ENCODE measurements at places on chromosomes 7 and 10.

DNA sequence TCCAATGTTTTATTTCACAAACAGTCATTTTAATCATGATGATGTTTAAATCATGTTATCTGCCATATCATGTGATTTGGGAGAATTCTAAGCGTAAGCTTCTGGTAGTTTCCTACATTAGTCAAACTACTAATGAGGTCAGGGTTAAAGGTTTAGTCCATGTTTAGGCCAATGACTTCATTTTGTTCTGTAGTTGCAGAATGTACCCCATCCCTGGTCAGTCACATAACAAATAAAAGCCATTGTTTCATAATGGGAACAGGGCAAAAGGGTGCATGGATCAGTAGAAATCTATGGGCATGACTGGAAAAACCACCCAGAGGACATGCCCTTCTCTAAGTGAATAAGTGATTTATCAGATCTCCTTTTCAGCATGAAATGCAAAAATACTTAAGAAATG is 138.4 kb upstream of the ABCB5 start:
- DNase-seq = no peak

DNA sequence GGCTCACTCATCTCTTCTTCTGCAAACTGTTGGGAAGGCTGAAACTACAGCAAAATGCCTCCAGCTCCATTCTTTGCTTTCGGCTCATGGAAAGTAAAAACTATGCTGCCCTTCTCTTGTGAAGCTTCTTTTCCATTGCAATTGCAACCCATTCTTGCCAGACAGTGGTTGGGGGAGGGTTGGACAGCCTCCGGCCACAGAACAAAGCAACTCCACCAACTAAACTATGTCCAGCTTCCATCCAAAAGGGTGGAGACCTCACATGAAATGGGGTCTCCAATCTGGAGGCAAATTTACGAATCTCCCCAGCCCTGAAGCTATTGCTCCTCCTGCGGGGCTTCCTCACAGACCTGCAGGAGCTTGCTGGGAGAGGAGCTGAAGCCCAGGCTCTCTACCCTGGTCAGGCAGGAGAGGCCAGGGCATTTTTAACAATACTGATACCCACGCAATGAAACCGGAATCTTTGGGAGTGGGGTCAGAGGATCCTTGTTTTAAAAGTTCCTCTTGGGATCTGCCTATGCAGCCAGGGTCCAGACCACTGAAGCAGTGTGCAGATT is 549 bp downstream of the GPNMB start:
- DNase-seq = no peak

DNA sequence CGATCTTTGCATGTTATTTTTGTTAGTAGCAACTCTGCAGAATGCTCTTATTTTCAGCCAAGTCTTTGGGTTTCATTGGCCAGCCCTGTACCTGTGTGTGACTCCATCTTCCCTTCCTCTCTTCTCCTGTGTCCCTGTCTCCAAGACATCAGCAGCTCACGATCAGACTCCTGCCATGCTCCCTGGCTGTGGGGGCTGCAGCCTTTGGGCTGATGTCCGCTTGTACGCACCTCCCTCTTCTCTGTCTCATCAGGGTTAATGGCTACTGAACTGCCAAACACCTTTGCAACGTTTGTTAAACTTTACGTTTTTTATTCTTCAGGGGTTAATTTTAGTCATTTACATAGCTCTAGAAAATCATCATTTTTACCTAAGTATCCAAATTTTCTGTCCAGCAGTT is 103.5 kb upstream of the RET start:
- DNase-seq = no peak

DNA sequence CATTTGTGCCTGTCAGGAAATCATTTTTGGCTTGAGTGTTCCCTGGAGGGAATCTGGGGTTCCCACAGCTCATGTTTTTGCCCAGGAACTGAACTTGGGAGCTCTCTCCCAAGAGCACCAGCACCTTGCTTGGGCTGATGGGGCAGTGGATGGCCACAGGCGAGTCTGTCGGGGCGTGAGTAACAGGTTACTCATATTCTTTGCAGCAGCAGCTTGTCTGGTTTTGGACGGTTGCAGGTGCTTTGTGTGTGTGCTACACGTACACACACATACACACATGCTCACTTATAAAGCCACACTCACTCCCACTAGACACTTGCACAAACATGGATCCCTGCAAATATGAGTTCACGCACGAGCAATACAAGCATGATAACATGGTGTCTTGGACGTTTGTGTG is 2.9 kb upstream of the PALD1 start:
- no peak for DNase-seq

GRCh38 chr10:17227367-17228090 is 512 bp upstream of the VIM start:
- DNase-seq = no peak

- DNase-seq = no peak
Measured at GRCh38 chr7:98643236-98643985, 26.3 kb downstream of the NPTX2 start.

DNA sequence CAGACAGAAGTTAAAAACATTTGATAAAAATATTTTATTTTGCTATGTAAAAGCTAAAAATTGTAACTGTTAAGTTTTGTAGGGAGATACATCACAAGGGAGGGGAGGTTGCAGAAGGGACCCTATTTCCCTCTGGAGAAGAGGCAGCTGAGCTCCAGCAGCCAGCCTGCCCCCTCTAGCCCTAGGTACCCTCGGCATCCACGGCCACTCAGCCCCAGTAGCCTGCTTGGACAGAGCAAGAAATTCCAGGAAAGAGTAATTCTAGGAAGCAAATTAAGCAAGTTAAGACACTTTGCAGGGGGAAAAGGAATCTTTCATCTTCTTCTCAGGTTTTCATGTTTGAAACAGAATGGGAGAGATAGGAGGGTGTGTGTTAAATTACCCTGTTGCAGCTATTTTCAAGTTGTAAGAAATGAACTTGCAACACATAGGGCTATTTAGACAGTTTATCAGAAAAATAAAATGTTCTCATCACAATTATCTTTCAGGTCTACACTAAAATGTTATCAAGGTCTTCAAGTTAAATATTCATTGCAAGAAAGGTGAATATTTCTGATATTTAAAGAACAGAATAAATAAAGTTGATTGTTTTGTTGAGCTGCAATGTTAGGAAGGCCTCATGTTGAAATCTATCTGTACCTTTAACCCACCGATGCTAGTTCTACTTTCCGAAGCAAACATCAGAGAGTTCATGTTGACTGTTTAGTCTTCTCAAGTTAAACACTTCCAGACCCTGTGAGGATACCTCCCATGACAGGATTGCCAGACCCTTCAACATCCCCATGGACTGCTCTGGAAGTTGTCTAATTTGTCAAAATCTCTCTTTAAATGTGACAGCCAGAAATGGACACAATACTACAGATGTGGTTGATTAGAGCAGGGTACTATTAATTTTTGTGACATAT is 5.5 kb downstream of the SGCE start:
- no peak for DNase-seq

GRCh38 chr7:3950249-3950648 is 649.2 kb downstream of the SDK1 start:
- no peak for DNase-seq
